ENCODE measurements at places on chromosomes 11 and 22. TPM values are rescaled to one million over a fixed set of nuclear protein-coding genes. Genes with fewer than 3 reads are reported as not detected.
A peak's percentile ranks its signal among the peaks of the same experiment; 100 is the strongest.

GRCh38 chr11:57213342-57214097 lies 23.5 kb downstream of the APLNR start:
- H3K36me3 ChIP-seq, result no peaks in the 10 kb centered on the region
- peaks cover 10% of the 10 kb centered on the region for H3K27me3 ChIP-seq
- H3K27ac ChIP-seq, result peak overlapping the region; percentile 45

DNA sequence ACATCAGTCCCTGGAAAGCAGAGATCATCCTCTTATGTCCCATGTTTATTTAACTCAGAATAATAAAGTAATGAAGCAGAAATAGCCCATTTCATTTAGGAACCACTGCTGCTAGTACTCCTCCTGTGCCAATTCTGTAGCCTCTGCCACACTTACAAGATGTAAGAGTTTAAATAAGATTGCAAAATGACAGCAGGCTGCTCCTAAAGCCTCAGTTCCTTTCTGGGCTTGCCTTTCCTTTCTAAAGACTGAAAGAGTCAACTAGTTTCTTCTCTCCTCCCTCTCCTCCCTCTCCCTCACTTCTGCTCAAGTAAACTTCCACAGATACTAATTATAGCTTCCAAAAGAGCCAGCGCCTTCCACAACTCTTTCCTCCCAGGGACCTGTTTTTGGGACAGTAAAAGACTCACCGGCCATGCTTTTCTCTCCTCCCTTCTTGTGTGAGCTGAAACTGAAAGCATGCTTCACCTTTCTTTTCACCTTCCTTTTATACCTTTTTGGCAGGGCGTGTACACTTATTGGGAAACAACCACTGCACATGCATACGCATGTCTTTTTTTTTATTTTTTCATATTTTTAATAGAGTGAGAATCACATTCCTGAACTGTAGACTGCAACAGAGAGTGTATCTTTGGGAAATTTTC lies 26.1 kb upstream of the CARD16 start:
- no peak for DNase-seq
- H3K27me3 ChIP-seq, result no peaks in the 10 kb centered on the region
- no peak overlapping the region for H3K4me3 ChIP-seq
- no peaks in the 10 kb centered on the region for H3K4me1 ChIP-seq
- no peak overlapping the region for H3K27ac ChIP-seq
- H3K36me3 ChIP-seq, result no peaks in the 10 kb centered on the region

DNA sequence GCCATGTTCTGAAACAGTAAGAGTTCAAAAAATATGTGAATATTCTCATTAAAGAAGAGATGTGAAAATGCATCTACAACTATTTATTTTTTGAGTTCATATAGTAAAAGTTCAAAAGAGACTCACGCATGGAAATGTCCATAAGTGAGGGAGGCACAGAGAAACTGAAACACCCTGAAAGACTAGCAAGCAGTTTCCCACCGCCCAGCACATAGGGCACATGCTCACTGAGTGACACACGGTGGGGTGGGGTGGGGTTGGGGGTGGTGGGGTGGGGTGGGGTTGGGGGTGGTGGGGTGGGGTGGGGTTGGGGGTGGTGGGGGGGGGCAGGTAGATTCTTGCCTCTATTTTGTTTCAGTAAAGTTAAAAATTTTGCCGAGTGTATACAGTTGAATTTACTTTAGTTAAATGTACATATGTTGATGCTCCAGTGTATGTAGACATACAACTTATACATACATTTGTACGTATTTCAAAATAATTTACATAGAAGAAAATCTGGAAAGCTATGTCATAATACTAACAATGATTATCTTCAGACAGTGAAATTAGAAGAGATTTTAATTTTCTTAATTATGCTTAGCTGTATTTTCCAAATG lies 6.3 kb downstream of the CCDC34 start:
- H3K27me3 ChIP-seq, result no peaks in the 10 kb centered on the region
- peaks cover 25% of the 10 kb centered on the region for H3K4me1 ChIP-seq
- H3K36me3 ChIP-seq, result no peaks in the 10 kb centered on the region

GRCh38 chr11:65113361-65113756 lies 1.7 kb downstream of the TM7SF2 start:
- no peak for DNase-seq
- peaks cover 2% of the 10 kb centered on the region for H3K27me3 ChIP-seq
- H3K4me3 ChIP-seq, result peak overlapping the region; percentile 76
- H3K4me1 ChIP-seq, result peaks cover 37% of the 10 kb centered on the region
- H3K27ac ChIP-seq, result peak overlapping the region; percentile 84

- no peak overlapping the region for H3K4me3 ChIP-seq
- peaks cover 14% of the 10 kb centered on the region for H3K4me1 ChIP-seq
- H3K27ac ChIP-seq, result no peak overlapping the region
- DNase-seq, result peak; percentile 57
- H3K27me3 ChIP-seq, result no peaks in the 10 kb centered on the region
- no peaks in the 10 kb centered on the region for H3K36me3 ChIP-seq
Observed at GRCh38 chr11:67449116-67449844, 3.2 kb downstream of the GPR152 start.

OR52H1 gene
- not detected for polyA plus RNA-seq

CASP5 gene
- 15.2 TPM for polyA plus RNA-seq

DNA sequence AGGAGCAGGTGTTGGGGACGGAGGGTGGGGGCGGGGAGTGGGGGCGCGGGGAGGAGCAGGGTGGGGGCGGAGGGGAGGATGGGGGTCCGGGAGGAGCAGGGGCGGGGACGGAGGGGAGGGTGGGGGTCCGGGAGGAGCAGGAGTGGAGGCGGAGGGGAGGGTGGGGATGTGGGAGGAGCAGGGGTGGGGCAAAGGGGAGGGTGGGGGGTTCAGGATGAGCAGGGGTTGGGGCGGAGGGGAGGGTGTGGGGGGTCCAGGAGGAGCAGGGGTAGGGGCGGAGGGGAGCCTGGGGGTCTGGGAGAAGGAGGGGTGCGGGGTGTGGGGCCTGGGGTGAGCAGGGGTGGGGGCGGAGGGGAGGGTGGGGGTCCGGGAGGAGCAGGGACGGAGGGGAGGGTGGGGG lies 17.1 kb downstream of the CRELD2 start:
- no peak for DNase-seq
- no peaks in the 10 kb centered on the region for H3K27me3 ChIP-seq
- peaks cover 24% of the 10 kb centered on the region for H3K4me1 ChIP-seq
- H3K36me3 ChIP-seq, result no peaks in the 10 kb centered on the region

UCP2 gene
- polyA plus RNA-seq, result 47.7 TPM

- H3K27me3 ChIP-seq, result no peaks in the 10 kb centered on the region
- H3K27ac ChIP-seq, result no peak overlapping the region
- DNase-seq, result no peak
- H3K4me3 ChIP-seq, result no peak overlapping the region
- H3K36me3 ChIP-seq, result peaks cover 4% of the 10 kb centered on the region
Observed at GRCh38 chr22:50184004-50184901, 1.5 kb upstream of the TRABD start.

PRR33 gene
- 0.67 TPM for polyA plus RNA-seq

DNA sequence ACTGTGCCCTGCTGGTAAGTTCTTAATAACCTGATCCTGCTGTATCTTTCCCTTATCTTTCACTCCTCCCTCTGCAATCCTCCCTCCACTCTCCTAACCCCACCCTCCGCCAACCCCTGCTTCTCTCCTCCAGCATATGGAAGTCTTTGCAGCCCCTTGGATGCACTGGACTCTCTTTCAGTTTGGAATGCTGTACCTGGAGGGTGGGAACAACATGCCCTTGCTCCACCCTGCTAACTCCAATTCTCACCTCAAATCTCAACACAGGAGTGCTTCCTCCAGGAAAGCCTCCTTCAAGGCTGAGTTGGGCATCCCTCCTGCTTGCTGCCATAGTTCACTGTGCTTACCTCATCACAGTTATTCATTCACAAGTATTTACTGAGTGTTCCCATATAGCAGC lies 52.8 kb upstream of the LDLRAD3 start:
- no peaks in the 10 kb centered on the region for H3K36me3 ChIP-seq
- no peaks in the 10 kb centered on the region for H3K27me3 ChIP-seq
- no peak overlapping the region for H3K4me3 ChIP-seq
- peaks cover 30% of the 10 kb centered on the region for H3K4me1 ChIP-seq

KDM4D gene
- polyA plus RNA-seq, result 0.67 TPM

Measured in large intestine (tissue), 12 donors.